Activated CD4-positive, alpha-beta T cell treated with anti-CD3 and anti-CD28 coated beads, Interleukin-2, amount 10 ng/mL, durations not matched to agents 7 days and 5 days (primary cell): ENCODE measurements at places on chromosomes 5 and 9. TPM values are rescaled to one million over a fixed set of nuclear protein-coding genes. Genes with fewer than 3 reads are reported as not detected.
A peak's percentile ranks its signal among the peaks of the same experiment; 100 is the strongest.

- peak; percentile 53 for DNase-seq
Observed at GRCh38 chr9:19028835-19029451, 4.1 kb downstream of the SAXO1 start.

DNA sequence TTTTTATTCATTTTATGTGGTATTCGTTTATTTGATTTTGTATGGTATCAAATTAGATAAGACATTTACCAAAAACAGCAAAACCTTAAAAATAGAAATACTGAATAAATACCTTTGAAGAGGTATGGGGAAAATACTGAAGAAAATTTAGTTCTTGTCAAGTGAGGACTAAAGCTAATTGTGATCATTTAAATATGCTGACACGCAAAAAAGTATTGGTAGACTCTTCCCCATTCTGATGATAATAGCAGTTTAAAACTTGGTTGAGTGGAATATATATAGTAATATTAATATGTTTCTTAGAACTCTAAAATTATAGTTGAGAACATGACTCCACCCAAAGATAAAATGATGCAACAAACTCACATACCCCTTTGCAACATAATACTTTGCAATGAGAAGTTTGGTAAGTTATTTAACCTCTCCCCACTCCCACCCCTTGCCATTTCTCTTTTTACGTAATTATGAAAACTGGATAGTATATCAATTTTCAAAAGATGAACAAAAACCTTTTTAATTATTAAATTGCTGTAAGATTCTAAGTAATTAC lies 30.1 kb upstream of the SNX24 start:
- DNase-seq, result no peak

CCNH gene
- 57.6 TPM for total RNA-seq

DNA sequence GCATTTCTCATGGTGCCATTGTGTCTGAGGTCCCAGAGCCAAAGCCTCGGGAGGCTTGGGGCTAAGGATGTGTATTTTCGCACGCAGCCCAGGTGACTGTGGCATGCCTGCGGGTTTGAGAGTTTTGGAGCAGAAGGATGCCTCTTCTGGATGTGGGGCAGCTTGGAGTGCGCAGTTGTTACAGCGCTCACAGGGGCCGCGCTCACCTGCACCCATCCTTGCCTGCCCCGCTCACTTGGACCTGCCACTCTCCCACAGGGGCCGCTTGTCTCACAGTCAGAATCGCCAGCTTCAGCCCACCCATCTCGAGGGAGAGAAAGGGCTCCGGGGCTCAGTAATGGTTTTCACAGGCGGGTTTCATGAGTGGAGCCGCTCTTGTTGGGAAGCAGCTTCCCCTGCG lies 132.9 kb downstream of the MVB12B start:
- no peak for DNase-seq

DNA sequence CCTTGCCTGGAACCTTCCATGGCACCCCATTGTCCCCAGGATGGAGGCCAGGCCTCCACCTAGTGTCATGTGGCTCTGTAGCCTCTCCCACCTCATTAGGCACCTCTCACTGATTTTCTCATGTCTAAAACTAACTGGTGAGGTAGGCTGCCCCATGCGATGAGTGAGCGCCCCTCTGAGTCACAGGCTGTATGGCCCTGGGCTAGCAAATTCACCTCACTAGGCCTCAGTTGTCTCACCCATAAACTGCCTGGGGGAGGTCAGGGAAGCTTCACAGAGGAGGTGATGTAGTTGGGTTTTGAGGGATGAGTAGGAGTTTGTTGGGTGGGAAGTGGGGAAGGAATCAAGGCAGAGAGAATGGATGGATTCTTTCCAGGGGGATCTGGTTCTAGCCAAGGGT lies 8.8 kb downstream of the RXRA start:
- no peak for DNase-seq

GRCh38 chr5:74063821-74064220 lies 437.8 kb downstream of the ARHGEF28 start:
- no peak for DNase-seq

DNA sequence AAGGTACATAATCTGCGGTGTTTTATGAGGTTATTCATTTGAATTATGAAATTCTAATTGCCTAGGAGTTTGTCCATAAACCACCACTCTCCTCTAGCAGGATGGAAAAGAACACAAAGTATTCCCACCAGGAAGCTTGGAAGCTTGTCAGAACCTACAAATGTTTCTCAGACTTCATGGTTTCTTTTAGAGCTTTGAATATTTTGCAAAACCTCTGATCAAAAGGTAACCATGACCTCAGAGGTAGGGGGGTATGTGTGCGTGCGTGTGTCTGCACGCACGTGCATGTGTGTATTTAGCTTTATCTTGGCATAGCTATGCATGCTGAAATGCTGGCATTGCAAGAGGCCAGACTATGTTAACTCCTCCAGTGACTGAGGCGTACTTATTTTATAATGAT lies 847.0 kb downstream of the TLE1 start:
- no peak for DNase-seq

DNA sequence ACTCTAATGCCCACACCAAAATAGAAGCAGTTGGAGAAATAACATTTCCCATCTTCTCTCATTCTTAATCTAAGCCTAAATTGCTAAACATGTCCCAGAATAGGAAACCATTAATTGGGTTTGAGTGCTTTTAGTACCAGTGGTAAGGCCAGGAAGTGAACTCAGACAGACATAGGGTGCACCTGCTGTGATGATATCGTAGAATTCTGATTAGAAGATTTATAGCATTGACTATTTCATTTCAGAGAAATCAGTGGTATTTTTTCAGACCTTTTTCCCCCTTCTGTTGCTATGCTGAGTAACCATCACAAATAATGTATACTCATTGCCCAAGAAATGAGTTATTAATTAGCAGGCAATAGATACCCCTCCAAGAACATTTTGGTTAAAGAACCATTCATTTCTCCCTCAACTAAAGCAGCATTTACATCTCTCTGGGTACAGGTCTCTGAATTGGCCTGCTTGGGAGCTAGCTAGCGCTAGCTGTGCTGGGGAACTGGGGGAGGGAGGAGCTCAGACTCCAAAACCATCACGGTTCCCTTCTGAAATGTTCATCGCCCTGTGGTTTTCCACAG lies 7.3 kb downstream of the GLRX start:
- DNase-seq, result no peak

ZFP2 gene
- total RNA-seq, result 0.67 TPM

DNA sequence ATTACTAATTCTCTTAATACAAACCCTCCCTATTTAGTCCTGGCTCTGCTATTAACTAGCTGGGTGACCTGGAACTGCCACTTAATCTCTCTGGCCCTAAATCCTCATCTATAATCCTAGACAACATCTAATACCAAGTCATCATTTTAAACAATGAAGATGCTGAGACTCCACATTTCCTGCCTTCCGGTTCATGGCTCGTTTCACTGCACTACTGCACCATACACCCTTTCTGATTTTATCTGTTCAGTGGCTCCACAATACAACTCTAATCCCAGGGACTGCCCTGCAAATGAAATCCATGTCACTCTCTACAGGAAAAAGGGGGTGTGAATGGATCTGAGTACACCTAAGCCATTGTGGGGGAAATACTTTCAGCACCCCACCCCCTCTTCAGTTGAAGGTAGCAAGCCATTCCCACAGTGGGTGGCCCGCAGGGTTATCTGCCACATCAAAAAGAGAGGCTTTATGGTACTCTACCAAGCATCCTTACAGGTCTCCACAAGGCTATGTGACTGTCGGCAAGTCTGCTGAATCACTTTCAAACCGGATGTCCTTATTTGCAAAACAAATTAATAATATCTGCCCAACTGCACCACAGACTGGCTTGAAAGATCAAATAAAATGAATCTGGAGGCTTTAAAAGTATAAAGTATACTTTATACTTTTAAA lies 89.5 kb downstream of the EPB41L4A start:
- no peak for DNase-seq

SERF1A gene
- total RNA-seq, result 0.50 TPM

DNA sequence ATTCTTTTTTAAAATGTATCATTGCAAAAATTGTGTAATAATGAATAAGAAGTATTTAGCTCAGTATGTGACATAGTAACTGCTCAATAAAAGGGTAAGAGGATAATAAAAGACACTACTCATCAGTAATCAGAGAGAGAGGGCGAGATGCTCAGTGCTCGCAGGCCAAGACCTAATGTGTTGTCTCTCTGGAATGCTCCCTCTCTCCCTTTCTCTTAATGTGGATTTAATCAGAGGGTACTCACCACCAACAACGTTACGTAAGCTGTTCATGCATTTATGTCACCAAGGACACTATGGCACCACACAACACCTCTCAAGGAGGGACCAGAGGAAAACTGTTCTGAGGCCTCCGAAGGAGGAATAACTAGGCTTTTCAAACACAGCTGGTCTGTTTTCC lies 42.5 kb downstream of the WHRN start:
- no peak for DNase-seq

MXD3 gene
- total RNA-seq, result 107 TPM

- DNase-seq, result no peak
Observed at GRCh38 chr5:132070460-132071337, 2.9 kb upstream of the CSF2 start.

GRCh38 chr9:85516455-85516854 lies 225.3 kb downstream of the AGTPBP1 start:
- no peak for DNase-seq

DNA sequence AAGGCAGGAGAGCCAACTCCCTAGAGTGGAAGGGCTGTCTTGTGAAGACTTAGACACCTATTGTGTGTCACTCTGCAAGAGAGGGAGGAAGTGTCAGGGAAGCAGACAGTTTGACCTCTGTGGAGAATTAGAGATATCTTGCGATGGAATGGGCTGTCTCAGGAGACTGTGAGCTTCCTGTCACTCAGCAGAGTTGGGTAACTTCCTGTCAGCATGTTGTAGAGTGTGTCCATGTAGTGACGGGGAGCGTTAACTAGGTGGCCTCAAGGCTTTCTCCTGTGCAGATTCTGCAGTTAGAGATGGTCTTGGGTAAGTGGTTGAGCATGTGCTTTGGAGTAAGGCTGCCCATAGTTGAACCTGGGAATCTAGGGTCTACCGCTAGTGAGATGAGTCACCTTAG lies 136.5 kb downstream of the KIF4B start:
- no peak for DNase-seq

DNA sequence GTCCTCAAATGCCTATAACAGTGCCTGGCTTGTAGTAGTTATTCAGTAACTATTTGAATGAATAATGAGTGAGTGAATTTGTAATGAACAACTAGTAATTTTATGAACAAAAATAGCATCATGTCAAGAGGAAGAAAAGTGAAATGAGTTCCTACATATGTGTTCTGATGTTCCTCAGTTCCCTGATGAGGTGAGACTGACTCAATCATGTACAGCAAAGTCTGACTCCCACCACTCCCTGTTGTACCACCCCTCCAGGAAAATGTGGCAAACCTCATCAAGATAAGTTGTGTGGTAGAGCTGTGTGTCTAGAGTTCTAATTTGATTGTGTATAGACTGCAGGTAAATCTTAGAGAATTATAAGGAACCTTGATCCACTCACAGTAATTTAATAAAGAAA lies 201.6 kb downstream of the GOLPH3 start:
- DNase-seq, result no peak

DNA sequence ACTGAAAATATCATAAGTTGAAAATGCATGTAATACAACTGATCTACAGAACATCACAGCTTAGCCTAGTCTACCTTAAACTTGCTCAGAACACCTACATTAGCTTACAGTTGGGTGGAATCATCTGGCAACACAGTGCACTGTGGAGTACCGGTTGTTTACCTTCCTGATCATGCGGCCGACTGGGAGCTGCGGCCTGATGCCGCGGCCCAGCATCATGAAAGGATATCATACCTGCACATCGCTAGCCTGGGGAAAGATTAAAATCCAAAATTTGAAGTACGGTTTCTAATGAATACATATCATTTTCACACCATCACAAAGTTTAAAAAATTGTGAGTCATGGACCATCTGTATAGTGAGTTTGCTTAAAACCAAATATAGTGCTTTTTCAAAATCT lies 1.8 kb downstream of the HACD4 start:
- no peak for DNase-seq

DNA sequence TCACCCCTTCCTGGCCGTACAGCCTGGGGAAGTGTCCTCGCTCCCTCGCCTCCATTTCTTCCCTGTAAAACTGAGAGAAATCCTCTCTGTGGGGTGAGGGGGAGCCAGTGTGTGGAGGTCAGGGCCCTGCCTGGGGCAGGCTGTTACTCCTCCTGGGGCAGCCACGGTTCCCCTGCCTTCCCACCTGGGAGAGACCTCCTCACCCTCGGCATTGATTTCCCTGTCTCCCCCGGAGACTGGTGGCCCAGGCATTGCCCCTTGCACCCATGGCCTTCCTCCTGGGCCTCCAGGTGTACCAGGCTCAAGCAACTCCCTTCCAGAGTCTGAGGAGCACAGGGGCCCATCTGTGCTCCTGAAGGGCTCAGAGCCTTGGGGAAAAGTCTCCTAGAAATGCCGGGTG lies 75.6 kb upstream of the RNU6ATAC start:
- DNase-seq, result no peak

- no peak for DNase-seq
Observed at GRCh38 chr9:3708751-3709150, 182.9 kb upstream of the RFX3 start.

GRCh38 chr9:87711857-87712800 lies 13.8 kb upstream of the CTSL start:
- no peak for DNase-seq

DNA sequence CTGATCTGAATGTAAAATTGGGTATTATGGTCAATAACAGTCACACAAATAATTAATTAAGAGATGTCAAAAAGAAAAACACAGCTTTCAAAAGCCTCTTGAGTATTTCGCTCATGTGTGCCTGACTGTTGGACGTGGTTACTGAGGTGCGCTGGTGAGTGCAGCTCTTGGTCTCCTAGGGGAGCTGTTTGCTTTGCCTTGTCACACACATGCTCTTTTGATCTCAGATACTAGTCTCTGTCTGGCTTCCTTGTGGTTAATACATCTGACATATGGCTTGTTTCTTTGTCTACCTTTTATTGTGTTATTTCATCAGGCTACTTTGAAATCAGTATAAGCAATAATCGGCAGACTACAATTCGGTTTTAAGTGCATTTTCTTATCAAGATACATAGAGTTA lies 51.5 kb downstream of the PCSK1 start:
- DNase-seq, result peak; percentile 12

GRCh38 chr5:139246394-139246793 lies 47.1 kb upstream of the MATR3 start:
- DNase-seq, result peak; percentile 26

DNA sequence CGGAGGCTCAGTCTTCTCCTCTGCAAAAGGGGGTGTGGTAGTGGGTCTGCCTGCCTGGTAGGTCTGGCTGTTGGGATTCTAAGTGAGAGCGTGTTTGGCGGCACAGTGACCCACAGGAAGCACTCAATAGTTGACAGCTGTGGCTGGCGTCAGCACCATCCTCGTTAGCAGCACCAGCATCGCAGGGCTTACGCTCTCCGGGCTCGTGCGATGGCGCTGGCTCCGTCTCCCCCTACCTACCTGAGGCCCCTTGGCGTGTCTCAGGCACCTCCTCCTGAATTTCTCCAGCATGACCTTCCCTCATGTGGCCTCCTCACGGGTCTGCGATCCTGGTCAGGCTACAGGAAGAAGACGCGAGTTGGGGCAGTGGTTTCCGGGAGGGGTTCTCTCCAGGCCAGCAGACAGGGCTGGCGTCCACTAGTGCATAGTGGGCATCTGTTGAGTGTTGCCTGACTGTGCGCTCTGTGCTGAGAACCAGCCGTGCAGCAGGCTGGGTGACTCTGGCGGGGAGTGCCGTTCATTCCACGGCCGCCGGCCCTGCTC lies 66.9 kb downstream of the HMCN2 start:
- DNase-seq, result no peak

OR1Q1 gene
- total RNA-seq, result not detected

- DNase-seq, result no peak
Observed at GRCh38 chr9:116671605-116672004, 15.5 kb upstream of the TRIM32 start.
